ENCODE measurements at places on chromosomes 7 and 10.

GRCh38 chr10:81600185-81600584, 274.8 kb upstream of the NRG3 start:
- no peak for DNase-seq

GRCh38 chr10:97733256-97733655, 3.7 kb upstream of the ZFYVE27 start:
- DNase-seq: no peak

DNA sequence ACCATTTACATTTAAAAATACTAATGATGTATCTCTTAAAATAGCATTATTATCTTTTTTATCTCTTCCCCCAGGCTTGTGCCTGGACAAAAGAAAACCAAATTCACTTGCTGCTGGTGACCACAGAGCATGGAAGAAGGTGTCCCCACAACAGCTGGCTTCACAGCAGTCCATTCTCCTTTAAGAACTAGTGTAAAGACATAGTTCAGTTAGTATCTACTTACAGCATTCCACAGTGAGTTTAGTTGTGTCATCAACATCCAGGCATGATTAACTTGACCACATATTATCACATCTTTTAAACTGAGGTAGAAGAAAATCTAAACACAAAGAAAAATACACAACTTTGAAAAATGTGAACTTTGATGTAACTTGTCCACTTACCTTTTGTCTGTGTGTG, 55.0 kb downstream of the LRRC17 start:
- no peak for DNase-seq

DNA sequence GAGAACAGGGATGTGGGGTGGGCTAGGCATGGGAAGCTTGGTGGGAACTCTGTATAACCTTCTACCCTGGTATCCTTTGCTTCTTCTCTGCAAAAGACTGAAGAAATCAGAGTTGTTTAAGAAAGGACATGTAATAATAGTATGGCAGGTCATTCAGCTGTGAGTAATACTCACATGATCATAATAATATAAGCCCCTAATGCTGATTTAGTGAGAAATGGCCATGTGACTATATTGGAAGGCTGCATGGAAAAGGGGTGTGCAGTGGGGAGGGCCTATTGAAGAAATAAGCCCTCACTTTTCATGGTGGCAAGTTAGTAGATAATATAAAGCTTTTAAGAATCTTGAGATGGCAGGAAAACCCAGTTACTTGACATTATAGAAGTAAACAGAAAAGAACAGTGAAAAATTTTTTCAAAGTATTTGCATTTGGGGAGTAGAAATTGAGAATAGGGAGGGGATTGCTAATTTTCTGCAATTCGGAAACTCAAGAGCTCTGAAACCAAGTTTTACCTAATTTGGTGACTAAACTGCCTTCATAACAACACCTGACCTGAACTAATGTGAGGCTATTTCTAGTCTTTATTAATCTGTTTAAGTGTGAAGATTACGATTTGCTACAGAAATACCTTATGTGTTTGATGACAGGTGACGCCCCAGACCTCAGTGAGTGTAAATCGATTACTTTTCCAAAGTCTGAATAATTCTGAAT, 44.4 kb downstream of the ATXN7L1 start:
- DNase-seq: no peak

DNA sequence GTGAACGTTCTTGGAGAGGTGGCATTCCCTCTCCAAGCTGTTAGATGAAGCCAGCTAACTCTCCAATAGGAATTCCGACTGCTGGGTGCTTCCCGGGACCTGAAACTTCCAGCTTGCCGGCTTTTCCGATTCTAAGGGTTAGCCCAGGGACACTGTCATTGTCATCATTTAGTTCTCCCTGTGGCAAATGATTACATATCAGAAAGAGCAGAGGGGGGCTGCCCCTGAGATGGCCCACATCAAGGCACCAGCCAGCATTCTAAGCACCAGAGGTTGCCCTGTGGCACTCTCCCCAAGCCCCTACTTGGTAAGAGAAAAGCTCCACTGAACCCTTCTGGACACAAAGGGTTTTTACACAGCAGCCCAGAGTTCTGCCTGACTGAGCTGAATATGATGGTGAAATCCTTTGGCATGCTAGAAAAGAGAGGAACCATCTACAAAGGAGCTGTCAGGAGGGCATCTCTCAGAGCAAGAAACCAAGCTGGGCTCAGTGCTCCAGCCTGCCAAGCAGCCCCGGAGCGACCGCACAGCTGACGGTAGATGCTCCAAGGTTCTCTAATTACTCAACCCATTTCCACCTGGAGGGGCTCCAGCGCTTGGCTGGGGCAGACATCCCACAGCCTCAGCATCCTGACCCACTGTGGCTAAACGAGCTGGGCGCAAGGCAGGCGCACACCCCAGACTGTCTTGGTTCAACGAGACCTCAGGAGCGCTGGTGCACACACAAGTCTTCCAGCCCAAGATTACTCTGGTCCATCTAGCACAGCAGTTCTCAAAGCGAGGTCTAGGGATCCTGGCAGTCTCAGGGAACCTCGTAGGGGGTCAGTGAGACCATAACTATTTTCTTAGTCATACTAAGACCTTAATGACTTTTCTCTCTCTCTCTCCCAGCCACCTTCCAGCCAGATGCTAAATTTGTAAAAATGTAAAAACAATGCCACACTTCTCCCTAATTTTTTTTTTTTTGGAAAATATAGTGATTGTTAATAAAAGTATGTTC, 160.5 kb downstream of the GFRA1 start:
- no peak for DNase-seq

DNA sequence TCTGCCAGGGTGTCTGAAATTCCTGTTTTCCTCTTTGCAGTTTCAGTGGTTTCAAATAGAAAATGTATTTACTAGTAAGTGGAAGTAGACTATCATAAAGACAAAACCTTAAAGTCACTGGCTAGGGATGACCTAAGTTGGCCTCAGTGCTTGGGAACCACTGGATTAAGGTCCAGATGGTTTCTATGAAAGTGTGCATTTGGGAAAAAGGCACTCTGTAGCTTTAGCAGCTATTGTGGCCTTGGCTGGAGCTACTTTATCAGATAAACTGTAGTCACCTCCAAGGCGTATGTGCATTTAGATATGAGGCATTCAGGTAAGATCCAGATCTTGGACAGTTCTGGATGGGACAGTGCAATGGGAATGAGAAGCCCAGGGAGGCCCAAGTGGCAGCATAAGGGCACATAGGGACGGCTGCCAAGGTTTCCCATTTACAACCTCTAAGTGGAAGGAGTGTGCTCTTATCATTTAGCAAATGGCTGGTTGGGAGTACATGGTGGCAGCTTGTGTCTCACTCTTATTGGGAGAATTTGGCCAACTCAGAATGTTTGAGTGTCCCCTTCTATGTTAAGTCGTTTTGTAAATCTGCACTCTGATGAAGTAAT, 185.6 kb downstream of the LRMDA start:
- no peak for DNase-seq

DNA sequence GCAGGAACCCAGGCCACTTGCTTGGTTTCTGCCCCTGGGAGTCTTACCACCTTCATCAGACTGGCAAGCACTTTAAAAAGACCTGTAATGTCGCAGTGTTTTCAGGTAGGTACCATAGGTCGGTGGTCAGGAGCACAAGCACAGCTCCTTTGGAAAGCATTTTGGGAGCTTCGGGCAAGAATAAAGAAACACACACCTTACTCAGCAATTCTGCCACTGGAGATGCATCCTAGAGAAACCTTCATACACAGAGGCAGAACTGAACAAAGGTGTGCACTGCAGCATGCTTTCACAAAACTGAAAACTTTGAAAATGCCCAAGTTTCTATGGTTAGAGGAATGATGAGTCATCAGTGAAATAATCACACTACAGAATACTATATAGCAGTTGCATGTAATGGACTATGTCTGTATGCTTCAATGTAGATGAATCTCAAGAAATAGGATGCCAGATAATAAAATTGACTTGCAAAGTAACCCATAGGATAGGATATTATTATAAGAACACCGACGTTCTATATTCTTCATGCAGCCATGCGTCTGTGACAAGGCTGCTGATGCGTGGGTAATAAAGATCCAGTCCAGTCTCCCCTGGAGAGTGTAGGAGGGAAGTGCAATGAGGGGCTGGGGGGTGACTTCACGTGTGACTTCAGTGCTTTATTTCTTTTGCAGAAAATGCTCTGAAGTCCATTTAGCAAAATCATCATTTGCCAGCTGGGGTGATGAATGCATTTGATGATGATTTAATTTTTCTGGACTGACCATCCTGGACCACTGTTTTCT, 309.5 kb downstream of the WDR37 start:
- DNase-seq: no peak

GRCh38 chr10:116952729-116953128, 52.3 kb downstream of the SHTN1 start:
- DNase-seq: no peak

- DNase-seq: peak; percentile 5
Measured at GRCh38 chr7:24318326-24318725, 34.3 kb downstream of the NPY start.

- DNase-seq: no peak
Measured at GRCh38 chr7:32257621-32258020, 187.4 kb upstream of the PDE1C start.

- DNase-seq: no peak
Measured at GRCh38 chr10:58477122-58477521, 35.5 kb upstream of the BICC1 start.

GRCh38 chr10:111933937-111934336, 249.6 kb downstream of the GPAM start:
- DNase-seq: no peak

GRCh38 chr7:12552876-12553275, 17.6 kb upstream of the SCIN start:
- no peak for DNase-seq

DNA sequence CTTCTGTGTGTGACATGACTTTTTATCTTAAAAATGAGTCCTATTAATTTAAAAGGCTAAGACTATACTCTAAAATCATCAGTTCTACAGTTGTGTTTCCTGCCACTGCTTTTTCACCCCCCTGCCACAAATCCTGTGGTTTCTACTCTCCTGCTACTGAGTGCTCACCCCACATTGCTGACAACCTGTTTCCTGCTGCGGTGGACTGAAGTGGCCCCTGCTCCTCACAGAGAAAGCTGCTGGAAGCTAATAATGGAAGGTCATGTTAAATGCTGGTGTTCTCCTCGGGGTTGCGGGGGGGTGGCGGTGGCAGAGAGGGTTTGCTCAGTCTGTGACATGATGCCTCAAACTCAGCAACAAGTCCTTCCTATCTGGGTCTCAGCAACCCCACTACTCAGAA, 113.2 kb upstream of the INHBA start:
- no peak for DNase-seq

- no peak for DNase-seq
Measured at GRCh38 chr7:158103378-158103777, 484.2 kb downstream of the PTPRN2 start.

DNA sequence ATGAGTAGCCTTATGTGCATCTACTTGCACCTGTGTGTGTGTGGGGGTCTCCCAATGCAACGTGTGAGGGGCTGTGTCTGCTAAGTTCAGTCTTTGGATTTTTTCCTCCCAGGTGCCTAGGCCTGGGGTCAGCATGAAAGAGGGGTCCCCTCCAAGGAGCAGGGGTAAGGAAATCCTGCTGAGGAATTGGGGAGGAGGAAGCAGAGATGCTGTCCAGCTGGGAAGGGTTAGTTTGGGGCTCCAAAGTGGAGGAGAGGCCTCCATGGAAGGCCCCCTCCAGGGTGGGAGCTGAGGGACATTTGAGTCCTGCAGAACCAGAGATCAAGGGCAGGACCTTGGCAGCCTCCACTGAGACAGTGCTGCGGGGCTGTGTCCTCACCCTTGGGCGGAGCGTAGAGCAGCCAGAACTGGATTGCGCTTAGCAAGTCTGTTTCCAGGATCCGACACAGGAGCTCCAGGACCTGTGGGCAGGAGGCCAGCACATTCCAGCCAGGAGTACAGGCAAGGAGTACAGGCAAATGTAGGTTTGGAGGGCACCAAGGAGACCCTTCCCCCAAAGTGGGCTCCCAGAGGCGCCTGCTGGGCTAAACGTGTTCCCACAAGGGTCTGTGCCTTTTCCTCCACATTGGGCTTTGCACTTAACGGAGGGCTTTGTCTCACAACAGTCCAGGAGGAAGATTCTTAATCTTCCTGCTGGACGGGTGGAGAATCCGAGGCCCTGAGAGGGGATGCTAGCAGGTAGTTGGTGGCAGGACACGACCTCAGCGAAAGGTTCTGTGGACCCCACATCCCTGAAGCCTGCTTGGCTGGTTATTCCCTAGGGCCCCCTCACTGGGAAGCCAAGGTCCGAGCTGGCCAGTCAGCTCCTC, 10.1 kb downstream of the TBATA start:
- DNase-seq: no peak

GRCh38 chr10:95279042-95279820, 11.6 kb downstream of the PDLIM1 start:
- no peak for DNase-seq

DNA sequence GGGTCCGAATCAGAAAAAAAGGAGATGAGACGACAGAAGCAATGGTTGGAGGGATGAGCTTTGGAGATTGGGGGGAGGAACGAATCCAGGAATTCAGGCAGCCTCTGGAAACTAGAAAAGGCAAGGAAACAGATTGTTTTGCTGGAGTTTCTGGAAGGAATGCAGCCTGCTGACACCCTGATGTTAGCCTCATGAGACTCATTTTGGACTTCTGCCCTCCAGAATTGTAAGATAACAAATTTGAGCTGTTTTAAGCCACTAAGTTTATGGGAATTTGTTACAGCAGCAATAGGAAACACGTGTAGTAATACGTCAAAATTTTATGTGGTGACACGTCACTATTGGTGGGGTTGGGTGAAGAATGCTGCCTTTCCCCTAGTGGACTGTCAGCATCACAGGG, 25.6 kb upstream of the NPS start:
- no peak for DNase-seq

DNA sequence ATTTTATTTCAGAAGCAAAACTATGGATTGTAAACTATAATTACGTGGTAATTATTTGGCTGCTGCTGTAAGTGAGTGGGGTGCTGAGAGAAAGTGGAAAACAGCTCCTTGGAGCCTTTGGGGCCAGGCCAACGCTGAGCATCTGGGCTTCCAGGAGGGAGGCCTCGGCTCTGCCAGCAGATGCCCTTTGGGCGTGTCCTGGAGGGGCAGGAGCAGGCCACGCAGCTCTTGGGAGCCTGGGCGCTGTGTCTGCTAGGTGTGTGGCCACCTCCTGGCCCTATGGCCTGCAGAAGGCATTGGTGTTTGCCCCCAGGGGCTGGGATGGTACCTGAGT, 423.3 kb downstream of the GLRX3 start:
- DNase-seq: no peak

DNA sequence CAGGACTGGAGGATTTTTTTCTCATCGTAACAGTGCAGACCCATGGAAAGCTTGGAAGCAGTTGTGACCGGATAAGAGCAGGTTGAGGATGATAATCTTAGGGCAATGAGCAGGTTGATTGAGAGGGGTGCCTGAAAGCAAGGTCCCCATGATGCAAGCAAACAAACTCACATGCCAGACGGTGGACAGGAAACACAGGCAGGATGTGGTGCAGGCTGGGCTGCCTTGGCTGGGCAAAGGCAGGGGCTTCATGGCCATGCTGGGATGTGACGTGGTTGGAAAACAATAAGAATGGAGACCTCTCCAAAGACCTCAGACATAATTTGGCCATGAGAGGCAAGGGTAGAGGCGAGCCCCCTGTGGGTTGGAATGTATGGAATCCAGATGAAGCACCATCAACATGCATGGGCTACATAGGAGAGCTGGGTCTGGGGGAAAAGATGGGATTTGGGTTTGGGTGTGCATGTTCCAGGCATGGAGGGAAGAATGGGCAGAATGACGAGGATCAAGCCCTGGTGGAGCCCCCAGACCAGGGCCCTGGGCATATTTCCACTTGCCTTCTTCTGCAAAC, 58.3 kb downstream of the IKZF1 start:
- no peak for DNase-seq

- DNase-seq: no peak
Measured at GRCh38 chr10:32051926-32052325, 4.3 kb downstream of the KIF5B start.

All from GM12891 (cell line).